ENCODE measurements at places on chromosomes 2 and 18.

DNA sequence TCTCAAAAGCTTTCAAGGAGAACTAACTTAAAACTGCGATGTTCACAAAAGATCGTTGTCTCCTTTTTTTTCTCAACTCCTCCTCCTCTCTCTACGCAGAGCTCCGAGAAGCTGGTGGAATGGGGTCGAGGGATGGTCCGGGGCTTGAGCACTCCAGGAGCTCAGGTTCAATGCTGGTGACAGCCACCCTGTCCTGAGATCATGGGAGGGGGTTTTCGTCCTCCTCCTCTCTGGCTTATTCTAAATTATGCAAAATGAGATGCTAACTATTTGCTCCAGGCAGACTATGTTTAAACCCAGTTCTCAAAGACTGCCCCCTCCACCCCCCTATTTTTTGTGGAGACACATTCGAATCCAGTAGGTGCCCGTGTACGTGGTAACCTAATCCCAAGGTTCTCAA is 11.8 kb downstream of the TSHZ1 start:
- DNase-seq, result no peak

GRCh38 chr2:234964631-234965461 is 13.0 kb downstream of the SH3BP4 start:
- peak; percentile 69 for DNase-seq

- DNase-seq, result no peak
These were observed 104.9 kb upstream of the MGAT5 start for GRCh38 chr2:134148843-134149472.

DNA sequence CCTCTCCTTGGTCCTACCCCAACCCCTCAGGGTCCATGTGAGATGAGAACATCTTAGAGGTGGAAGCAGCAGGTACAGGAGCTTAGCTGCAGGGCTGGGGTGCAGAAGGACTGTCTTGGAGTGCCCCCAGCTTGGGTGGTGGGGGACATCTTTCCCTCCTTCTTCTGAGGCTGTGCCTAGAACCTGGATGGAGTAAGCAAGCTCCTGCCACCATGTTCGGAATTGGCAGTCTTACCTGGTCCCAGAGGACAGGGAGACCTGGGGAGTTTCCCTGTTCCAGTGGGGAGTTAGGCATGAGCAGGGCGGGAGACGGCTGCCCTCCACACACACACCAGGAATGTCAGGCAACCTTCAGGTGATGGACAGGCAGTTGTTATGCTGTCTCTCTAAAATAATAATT is 131.0 kb upstream of the COPS8 start:
- no peak for DNase-seq

DNA sequence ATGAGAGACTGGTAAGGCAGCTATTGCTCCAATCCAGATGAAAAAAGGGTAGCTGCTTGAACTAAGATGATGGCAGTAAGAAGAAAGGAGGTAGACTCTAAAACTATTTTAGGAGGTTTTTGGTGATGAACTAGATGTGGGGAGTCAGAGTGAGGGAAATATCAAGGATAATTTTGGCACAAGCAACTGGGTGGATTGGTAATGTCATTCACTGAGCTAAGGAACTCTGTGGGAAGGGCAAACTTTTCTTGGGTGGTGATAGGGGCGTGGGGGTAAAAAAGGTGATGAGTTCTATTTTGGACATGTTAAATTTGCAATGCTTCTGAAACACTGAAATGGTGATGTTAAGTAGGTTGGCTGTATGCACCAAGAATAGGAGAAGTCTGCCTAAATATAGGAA is 19.3 kb downstream of the PAIP2B start:
- no peak for DNase-seq

DNA sequence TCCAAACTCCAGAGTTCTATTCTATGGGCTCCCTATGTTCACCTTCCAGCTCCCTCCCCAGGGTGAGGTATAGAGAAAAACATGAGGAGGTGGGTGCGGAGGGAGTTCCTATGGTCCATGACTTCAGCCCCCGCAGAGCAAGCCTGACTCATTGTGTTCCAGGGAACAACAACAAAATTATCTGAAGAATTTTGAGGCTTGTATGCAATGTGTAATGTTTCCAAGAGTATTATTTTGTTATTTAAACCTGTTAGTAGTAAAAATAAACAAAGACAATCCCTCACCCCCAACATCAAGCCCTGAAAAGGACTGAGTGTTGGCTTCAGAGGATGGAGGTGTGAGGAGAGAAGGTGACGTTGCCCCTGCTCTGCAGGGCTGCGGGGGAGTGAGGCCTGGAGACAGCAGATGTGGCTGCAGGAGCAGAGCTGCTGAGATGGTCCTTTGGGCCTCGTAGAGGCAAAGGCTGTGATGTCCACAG is 29.0 kb downstream of the LAMA3 start:
- no peak for DNase-seq

DNA sequence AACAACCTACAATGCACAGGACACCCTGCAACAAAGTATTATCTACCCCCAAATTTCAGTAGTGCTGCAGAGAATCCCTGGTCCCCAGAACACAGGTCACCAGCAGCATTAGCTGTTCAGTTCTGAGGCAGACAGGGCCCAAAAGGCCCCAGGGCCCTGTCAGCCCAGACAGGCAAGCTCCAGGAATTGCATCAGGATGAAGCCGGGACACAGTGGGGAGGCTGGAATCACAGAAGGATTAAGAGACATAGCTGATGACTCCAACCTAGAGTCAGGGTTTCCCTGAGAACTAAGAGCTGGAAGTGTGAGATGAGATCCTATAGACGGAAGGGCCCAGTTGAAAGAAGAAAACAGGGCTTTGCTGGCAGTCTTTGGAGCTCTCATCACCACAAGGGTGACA is 148.1 kb downstream of the GALNT14 start:
- DNase-seq, result no peak

- peak; percentile 69 for DNase-seq
These were observed 350.6 kb upstream of the VRK2 start for GRCh38 chr2:57696016-57696415.

DNA sequence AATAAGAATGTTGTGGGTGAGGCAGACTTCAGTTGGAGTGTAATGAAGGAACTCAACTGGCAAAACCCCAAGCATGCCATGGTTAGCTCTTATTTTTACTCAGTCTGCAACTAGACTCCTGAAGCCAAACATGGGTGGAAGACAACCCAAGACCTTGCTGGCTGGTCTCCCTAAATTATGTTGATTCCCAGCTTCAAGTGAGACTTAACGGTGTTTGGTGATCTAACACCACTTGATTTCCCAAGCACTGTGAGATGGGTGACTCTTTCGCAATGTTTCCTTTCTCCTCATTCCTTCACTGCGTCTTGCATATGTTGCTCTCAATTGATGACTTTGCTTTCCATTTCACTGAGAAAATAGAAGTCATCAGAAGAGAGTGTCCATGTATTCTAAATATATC is 693.1 kb downstream of the DCC start:
- no peak for DNase-seq

DNA sequence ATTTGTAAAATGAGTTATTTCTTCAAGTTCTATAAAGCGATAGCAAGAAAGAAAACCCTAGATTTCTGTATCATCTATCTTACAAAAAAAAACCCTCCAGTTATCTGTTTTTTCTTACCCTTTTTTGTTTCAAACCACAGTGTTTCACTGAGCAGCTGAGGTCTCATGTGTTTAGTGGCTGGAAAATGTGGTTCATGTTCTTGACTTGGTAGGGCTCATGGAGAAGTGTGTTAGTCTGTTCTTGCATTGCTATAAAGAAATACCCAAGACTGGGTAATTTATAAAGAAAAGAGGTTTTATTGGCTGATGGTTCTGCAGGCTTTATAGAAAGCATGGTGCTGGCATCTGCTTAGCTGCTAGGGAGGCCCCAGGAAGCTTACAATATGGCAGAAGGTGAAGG is 147.3 kb upstream of the NABP1 start:
- DNase-seq, result no peak

DNA sequence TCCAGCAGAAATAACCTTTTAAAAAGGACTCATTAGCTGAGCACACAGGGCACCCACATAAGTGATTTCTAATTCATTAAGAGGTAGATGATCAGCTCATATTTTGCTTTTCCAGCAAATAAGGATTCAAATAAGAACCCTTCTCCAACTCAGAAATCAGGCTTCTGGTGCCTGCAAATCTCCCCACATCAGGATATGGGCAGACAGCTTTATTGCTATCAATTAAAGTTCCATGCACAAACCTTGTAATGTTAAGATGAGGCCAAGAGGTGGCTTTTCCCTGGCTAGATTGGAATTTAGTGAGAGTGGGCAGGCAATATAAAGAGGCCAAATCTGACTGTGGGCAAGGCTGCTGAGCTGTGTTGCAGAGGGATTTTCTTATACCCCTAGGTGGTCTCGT is 193.6 kb downstream of the SH3RF3 start:
- DNase-seq, result no peak

- DNase-seq, result no peak
These were observed 122.0 kb upstream of the NDUFV2 start for GRCh38 chr18:8980496-8980895.

DNA sequence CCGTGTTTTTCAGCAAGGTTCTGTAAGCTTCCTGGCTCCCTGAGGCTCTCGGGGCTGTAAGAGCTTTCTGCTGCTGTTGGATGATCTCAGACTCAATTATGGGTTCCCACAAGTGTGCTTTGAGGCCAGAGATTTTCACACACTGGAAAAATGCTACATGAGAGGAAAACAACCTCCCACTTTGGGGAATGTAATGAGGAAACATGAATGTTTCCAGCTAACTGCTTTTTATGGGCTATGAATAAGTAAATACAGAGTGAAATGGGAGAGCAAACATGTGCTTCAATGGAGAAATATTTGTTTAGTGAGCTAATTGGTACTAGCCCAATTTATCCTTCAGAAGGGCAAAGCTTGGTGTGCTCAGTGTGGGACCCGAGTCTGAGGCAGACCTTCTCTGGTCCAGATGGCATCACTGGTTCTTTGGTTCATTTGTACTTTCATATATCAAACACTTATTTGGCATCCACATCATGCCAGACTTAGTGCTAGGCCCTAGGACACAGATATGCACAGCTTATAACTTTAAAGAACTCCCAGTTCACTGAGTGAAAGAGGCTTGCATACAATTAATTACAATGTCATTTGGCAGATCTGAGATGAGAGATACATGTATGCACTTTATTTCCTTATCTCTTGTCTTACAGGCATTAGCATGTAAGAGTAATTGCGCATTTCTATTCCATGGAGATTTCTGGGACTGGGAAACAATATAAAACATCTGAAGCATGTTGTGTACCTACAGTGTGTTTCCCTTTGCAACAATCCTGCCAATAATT is 248.8 kb downstream of the RDH14 start:
- DNase-seq, result no peak

- DNase-seq, result no peak
These were observed 136.9 kb downstream of the HDAC4 start for GRCh38 chr2:239263669-239264491.

- no peak for DNase-seq
These were observed 126.2 kb downstream of the EHBP1 start for GRCh38 chr2:62831729-62832128.

GRCh38 chr2:226813148-226813701 is 13.6 kb upstream of the IRS1 start:
- DNase-seq, result no peak

DNA sequence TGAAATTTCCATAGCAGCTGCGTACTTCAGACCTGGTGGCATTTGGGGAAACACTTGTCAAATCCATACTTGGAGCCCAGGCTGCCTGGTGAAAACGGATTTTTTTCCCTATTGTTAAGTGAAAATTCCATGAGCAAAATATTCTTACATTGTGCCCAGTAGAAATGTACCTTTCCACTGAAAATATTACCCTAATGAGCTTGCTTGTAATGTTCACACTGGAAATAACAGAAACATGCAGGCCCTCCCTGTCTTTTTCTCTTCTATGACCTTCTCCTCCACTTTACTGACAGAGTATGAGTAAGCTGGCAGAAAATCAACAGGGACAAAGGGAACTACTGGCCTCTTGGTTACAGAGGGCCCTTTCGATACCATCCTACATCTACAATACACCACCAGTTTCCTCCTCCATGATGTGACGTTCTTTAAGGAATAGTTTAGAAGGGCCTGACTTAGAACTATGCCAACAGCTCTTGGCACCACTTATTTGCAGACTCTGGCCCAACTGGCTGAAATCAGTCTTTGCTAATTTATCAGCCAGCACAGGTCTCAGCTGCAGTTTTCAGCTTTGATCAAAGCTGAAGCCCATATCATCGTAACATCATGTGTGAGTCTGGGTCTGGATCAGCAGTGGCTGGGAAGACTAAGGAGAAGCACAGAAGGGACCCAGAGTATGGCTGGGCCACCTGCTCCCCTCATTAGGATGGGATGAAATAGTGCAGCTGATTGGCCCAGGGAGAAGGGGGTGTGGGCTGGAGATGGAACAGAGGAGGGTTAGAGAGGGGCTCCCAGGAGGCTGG is 272.2 kb upstream of the ID2 start:
- no peak for DNase-seq

DNA sequence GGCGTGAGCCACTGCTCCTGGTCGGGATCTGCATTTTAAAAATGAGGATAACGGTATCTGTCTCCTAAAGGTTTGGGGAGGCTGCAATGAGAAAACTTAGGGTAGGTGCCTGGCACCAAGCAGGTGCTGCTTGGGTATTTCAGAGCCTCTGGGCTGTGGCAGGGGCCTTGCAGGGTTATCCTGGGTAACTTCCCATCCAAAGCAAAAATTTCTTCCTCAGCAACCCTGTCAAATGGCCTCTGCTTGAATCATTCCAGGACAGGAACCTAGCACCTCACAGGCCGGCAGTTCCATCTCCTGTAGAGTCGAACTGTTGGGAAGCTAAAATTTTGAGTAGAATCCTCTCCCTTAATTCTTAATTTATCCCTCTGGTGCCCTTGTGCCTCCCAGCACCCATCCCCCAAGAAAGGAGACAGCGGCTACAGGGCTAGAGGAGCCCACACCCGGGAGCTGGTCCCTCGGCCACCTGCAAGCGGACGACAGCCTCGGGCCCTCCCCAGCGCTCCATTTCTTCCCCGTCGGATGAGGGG is 868 bp downstream of the CGREF1 start:
- no peak for DNase-seq

- no peak for DNase-seq
These were observed 4.9 kb upstream of the COL3A1 start for GRCh38 chr2:188969236-188969635.

- DNase-seq, result no peak
These were observed 10.9 kb downstream of the PTGR3 start for GRCh38 chr18:75198036-75198435.

DNA sequence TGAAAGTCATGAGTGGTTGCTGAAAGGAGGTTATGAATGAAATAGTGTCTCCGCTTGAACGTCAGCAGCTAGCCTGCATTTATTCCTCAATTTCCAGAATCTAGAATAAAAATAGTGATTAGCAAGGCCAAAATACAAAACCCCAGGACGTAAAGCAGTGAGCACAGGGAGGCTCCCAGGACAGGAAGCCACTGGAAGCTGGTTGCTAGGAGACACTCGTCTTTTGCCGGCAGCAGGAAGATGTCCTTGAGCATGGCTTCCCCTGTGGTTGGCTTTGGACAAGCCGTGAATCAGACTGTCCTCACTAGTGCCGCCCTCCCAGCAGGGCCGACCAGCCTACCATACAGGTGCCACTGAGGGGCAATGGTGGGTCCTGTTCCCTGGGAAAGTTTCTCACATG is 374.4 kb downstream of the MTX2 start:
- DNase-seq, result no peak

GRCh38 chr18:70289351-70290312 is 787 bp downstream of the SOCS6 start:
- no peak for DNase-seq

GRCh38 chr2:46982351-46983064 is 66.9 kb upstream of the MCFD2 start:
- DNase-seq, result no peak

- no peak for DNase-seq
These were observed 27.4 kb downstream of the NEMP2 start for GRCh38 chr2:190507135-190507534.

All from COLO829 (cell line).